T-helper 17 cell (primary cell): ENCODE measurements at places on chromosomes 5 and 9.

- no peak for DNase-seq
Observed at GRCh38 chr9:127780126-127780885, 1.8 kb upstream of the SH2D3C start.

GRCh38 chr9:18861609-18862544, 171.1 kb downstream of the SAXO1 start:
- DNase-seq = no peak

- no peak for DNase-seq
Observed at GRCh38 chr5:120582635-120583034, 118.5 kb downstream of the PRR16 start.

DNA sequence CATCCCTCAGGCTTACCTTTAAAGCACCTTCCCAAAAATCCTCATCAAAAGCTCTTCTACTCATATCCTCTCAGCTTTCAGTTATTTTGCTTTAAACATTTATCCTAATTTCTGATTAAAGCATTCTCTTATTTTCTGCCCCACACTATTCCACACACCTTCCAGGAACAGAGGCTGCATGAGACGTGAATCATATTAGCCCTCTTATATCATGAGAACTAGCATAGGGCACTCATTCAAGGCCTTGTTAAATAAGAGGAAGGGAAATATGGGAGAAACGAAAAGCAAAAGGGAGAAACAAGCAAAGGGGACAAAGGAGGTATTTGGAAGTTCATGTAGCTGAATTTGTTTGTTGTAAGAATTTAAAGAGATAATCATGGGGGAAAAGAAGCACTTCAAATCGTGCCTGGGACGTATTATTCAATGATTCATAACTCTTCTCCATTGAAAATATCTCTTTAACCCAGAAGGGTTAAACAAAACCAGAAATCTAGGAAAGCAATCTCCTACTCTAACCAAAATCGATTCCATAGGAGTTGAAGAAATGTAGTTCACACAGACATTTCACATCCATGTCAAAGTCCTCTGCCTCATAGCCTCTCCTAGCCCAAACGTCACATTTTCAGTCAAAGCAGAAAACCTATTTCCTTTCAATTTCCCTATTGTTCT, 4.1 kb downstream of the ALDH1A1 start:
- no peak for DNase-seq

DNA sequence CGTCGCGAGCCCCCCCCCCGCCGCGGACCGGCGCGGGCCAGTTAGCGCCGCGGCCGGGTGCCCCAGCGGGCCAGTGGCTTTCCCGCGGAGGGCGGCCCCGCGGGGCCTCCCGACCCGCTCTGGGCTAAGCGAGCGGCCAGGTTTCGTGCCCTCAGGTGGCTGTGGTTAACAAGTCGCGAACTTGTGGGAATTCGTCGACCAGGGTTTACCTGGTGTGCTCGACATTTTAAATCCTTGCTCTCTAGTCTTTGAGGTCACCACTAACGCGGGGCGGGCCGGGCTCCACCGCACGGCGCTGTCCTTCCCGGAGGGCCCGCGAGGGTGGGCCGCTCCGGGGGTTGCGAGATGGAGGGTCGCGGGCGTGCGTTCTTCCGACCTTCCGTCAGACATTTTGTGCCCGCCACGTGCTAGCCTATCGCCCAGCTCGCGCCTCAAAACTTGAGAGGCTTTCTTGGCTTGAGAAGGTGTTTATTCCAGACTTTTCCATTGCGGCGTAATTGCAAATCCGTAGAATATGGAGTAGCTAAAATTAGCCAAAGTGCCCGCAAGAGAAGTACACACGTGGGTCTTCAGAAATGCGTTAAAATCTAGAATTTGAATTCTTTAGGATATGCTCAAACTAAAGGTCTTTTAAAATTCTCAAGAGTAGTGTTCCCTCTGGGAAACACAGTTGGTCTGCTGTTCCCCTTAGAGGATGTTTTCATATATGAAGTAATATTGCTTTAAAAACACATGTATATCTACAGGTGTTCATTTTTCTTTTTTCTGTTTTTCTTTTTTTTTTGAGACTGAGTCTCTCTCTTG, 2.1 kb downstream of the ANP32B start:
- DNase-seq = no peak

DNA sequence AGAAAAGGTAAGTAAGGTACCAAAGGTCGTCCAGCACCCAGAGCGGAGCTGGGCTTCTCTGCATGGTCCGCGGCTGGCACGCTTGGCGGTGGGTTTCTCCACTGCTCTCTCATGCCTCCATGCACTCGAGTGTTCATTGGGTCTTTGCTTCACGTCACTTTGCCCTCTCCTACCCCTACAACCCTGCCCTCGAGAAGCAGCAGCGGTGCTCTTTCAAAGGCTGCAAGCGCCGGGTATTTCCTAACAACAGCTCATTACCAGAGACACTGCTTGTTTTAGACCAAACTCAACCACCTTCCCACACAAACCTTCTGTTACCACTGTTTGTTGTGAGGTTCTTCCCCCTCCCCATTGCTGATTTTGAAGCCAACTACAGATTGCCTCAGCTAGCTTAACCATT, 21.5 kb upstream of the ZBTB34 start:
- no peak for DNase-seq

GRCh38 chr9:21919377-21920362, 74.5 kb downstream of the CDKN2A start:
- no peak for DNase-seq

GRCh38 chr5:139749242-139749641, 46.4 kb upstream of the PSD2 start:
- DNase-seq = no peak

DNA sequence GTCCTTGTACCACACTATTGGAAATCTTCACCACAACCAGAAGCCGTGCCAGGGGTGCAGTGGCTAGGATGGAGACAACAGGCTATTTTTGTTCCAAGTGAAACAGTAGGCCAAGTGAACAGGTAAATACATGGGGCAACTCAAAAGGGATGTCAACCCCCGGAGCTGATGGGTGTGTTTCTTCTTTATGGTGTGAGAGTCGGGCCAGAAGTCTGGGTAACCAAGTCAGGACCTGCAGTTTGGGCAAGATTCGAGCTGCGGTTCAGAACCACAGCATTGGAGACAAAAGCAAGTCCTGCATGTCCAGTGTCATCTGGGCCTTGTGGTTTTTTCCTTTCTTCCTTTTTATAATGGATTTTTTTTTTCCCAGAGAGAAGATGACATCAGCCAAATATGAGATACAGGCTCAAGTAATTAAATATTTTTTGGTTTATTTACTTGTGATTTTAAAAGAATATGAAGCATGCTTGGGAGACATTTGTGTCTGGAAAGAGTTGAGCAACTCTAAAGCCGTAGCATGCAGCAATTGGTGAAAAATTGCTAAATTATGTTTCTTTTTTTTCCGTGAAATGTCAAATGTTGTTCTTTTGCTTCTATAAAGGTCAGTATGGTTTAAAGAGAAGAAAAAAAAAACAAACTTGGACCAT, 261.6 kb downstream of the ARRDC3 start:
- DNase-seq = no peak

- DNase-seq = no peak
Observed at GRCh38 chr5:133227082-133227481, 175.3 kb downstream of the HSPA4 start.

GRCh38 chr9:69916950-69917349, 96.3 kb downstream of the CFAP95 start:
- no peak for DNase-seq

- no peak for DNase-seq
Observed at GRCh38 chr5:96259151-96259772, 173.8 kb downstream of the PCSK1 start.

- DNase-seq = no peak
Observed at GRCh38 chr9:100427366-100428263, 672 bp downstream of the MSANTD3 start.

DNA sequence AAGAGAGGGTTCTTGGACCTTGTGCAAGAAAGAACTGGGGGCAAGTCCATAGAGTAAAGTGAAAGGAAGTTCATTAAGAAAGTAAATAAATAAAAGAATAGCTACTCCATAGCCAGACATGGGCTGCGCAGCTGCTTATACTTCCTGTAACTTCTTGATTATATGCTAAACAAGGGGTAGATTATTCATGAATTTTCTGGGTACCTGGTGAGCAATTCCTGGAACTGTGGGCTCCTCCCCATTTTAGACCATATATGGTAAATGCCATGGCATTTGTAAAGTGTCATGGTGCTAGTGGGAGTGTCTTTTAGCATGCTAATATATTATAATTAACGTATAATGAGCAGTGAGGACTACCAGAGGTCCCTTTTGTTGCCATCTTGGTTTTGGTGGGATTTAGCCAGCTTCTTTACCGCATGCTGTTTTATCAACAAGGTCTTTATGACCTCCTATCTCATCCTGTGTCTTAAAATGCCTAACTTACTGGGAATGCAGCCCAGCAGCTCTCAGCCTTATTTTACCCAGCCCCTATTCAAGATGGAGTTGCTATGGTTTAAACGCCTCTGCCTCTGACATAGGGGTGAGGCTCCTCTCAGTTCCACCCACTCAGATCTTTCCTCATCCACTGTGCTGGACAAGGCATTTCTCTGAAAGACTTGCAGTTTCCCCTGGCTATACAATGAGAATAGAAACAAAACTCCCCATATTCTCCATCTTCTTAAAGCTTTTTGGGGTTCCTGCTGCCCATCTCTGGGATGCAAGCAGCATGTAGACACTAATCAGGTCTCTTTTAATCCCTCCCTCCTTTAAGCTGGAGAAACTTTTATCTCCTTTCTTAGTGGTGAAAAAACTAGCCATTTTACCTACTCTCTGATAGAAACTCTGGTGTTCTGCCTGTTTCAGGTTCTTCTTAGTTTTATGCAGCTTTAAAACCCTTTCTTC, 91.2 kb downstream of the ARRDC3 start:
- no peak for DNase-seq

- DNase-seq = no peak
Observed at GRCh38 chr9:98985596-98985995, 41.9 kb downstream of the COL15A1 start.

DNA sequence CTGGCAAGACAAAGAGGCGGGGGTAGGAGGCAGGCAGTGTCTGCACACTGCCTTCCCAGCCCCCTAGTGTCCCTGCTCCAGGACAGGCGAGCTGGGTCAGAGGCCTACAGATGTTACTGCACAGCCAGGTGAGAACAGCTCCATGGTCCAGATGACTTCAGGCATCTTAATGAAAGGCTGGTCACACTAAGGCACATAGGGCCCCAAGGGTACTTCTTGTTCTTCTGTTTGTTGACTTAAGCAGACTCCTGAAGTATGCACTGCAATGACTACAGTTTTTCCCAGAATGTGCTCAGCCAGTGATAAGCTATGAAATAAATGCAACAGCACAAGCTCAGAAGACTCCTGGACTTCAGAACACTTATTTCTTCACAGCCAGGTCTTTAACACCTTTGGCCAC, 27.4 kb downstream of the ATPSCKMT start:
- DNase-seq = no peak

- no peak for DNase-seq
Observed at GRCh38 chr5:143174714-143175398, 228.6 kb downstream of the NR3C1 start.

DNA sequence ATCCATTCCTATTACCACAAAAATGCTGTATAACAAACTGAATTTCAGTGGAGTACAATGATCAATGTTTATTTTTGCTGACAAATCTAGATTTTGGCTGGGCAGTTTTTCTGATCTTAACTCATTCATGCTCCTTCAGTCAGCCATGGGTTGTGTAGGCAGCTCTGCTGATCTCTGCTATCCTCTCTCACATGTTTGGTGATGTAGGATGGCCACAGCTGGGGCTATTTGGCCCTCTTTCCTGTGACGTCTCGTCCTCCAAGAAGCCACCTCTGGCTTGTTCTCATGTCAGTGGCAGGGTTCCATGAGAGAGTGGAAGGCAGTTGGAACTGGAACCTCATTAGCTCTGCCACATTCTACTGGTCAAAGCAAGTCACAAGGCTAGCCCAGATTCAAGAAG, 8.9 kb downstream of the NLN start:
- no peak for DNase-seq

DNA sequence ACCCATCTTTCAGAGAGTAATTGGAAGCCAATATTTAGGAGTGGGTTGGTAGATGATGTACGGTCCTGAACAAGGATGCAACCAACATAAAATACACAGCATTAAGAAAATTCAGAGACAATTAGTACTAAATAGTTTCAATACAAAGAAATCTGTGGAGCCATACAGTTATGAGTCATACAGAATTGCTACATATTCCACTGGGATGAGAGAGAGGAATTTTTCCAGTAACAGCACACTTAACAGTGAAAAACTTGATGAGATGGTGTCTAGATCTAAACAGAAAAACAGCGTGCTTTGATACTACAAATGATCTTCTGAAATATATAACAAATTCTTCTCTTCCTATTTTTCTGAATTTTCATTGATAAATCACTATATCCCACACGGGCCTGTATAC, 1999.3 kb upstream of the CDH9 start:
- no peak for DNase-seq

- DNase-seq = no peak
Observed at GRCh38 chr5:5178136-5178535, 38.0 kb downstream of the ADAMTS16 start.

DNA sequence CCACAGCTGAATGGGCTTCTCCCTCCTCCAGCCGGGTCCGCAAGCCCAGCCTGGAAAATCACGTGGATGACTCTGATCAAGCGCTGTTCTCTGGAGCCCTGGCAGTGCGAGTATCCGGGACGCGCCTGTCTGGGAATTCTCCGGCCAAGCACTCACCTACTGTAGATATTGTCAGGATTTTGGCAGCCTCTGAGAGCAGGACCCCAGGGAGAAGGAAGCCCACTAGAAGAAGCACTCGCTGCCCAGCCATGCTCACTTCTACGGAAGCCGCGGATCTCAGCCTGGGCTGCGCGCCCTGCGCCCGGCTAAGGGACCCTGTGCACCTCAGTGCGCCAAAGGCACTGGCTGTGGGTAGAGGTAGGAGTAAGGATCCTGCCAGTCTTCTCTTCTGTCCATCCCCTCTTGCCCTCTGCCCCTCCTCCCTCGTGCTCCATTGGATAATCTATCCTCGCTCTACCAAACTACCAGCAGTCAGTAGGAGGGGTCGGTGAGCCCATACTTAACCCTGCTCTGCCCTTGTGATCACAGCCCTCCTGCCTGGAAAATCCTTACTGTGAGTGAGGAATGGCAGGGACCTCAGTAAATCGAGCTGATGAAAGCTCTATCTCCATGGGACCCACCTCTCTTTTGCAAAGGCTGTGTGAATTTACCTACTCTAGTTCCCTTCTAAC, at the start of gene UGT3A2:
Gene UGT3A2, minus strand, starts transcription at position 343 of the 671 bp plus-strand sequence. Its CDS starts 93 bp downstream, at position 250.
- no peak for DNase-seq

GRCh38 chr5:310941-311434, 10.5 kb upstream of the AHRR start:
- DNase-seq = no peak

- DNase-seq = no peak
Observed at GRCh38 chr5:58281189-58281588, 178.7 kb downstream of the PLK2 start.

GRCh38 chr9:14346231-14346791, 32.4 kb upstream of the NFIB start:
- no peak for DNase-seq

DNA sequence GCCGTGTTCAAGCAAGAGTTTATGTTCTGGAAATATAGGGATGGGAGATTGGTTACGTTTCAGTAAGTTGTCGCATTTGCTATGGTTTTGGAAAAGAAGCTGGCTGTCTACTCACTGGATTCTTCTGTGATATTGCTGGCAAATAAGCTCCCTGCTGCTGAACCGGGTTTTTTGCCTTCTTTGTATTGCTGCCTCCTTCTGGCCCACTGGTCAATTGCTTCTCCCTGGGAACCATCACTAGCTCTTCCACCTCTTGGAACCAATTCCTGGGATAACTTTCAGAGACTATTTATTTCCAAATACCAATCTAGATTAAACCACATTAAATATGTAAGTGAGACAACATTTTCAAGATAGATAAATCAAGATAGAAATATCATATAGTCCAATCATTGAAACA, 43.0 kb downstream of the NUDT12 start:
- DNase-seq = no peak

- no peak for DNase-seq
Observed at GRCh38 chr5:127909066-127909465, 174.5 kb upstream of the SLC12A2 start.
